ENCODE measurements at places on chromosomes 11 and 22.

GRCh38 chr11:73178681-73179080 lies 36.6 kb upstream of the FCHSD2 start:
- DNase-seq: no peak

DNA sequence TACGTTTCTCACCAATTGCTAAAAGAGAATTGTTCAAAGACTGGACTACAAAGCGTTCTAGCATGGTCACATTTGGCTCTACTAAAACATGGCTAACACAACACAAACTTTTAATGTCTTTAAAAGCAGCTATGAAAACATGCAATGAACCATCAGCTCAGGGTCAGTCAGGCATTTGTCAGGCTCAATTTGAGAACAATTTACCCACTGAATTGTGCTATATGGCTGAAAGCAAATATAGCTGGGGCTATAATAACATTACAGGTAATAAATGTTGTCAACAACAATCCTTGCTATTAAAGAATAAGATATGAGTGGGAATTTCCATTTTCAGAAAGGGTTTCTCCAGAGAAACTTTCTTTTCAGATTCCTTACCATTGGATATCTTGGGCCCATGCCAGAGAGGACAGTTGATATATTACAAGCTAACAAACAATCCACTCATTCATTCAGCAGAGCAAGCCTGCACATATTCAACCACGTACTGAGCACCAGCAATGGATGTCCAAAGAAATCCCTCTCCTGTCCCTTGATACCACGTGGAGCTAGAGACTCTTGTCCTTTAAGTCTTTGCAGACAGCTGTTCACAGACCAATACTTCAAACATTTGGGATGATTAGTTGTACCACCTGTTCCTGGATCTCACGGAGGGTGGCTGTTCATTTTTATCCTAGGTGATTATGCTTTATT lies 82.5 kb upstream of the DDI1 start:
- DNase-seq: peak; percentile 59

DNA sequence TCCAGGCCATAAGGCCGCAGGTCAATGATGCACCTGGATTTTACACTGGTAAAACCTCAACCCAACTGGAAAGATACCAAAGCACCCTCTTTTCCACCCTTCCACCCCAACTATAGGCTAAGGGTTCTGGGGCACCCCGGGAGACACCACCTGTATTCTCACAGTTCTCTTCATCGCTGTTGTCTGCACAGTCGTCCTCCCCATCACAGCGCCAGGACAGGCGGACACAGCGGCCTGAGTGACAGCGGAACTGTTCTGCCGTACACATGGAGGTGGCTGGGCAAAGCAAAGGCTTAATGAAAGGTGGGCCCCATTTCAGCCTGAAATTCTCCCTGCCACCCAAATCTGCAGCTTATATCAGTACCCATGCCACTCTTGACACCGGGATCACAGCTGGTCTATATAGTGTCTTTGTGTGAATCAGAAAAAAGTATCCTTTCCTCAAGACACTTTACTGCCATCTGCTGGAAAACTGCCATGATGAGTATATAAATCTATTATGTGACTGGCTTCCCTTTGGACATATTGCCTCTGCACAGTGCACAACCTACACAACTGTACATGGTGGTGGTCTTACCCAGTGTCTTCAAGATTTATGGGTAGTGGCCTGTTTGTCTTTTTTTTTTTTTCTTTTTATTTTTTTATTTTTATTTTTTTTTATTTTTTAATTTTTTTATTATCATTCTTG lies 21.5 kb downstream of the LRP4 start:
- no peak for DNase-seq

DNA sequence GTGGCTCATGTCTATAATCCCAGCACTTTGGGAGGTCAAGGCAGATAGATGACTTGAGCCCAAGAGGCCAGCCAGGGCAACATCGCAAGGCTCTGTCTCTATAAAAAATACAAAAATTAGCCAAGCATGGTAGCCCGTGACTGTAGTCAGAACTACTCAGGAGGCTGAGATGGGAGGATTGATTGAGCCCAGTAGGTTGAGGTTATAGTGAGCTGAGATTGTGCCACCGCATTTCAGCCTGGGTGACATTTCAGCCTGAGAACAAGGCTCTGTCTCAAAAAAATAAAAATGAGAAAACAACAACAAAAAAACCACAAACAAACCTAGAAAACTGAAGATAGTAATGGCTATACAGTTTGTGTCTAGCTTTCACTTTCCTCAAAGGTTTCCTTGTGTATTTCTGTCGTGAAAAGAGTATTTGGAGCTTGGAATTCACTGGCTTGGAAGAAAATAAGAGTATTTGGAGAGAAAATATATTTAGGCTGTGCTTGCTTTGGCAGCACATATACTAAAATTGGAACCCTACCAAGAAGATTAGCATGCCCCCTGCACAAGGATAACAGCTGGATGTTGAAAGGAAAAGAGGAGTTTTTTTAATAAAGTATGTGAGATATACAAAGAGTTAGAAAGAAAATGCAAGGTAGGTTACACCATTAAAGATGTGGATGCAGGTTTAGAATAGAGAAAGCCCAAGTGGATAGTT lies 3.9 kb upstream of the BIRC3 start:
- no peak for DNase-seq

DNA sequence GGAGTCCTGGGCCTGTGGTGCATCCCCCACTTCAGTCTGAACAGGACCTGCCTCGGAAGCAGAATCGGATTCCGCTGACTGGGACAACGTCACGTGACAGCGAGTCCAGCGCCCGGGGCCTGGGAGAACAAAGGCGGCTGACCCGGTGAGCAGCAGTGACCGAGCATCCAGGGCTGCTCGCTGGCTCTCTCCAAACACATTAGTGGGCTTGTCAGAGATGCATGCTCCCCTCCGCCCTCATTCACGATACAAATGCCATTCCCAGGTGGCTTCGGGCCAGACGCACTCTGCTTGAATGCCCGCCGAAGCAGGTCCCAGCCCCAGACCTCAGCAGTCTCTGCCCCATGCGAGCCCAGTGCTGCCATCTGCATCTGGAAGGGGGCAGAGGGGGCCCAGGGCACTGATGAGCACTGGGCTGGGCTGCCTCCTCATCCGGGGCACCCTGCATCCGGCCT lies 91.0 kb downstream of the WNT7B start:
- peak; percentile 46 for DNase-seq

DNA sequence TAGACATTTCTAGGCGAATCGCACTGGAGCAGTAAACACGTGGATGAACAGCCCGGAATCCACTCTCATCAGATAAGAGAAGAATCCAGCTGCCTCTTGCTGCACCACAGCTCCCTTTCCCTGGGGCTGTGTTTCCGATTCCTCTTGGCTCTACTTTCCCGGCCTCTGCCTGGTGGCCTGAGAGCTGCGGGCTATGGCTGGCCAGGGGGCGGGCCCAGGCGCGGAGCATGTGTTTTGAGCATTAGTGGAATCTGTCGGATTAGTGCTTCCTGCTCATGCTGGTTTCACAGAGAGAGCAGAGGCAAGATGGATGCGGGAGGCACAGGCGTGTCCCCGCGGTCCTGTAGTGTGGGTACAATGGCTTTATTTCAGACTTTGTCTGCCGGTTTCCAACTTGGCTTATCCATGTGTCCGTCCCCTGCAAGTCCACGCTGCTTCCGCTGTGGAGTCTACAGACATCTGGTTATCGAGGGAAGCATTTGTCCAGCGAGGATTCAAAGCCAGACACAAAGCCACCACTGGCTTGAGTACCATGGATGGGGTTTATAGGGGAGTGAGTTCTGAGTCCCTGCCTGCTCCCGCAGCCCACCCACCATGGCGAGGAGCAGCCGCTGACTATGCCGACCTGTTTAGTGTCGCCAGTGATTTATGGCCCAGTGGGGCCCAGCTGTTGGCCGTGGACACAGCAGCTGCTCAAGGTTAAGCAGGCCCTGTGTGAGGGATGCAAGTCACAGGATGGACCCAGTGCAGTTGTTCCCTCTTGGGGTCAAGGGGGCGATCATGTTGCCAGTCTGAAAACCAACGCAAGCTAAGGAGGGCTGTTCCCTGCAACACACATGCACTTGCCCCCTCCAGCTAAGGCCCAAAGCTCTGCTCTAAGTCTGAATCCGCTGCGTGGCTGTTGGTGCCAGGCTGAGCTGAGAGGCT lies 43.3 kb upstream of the EP300 start:
- DNase-seq: peak; percentile 90

DNA sequence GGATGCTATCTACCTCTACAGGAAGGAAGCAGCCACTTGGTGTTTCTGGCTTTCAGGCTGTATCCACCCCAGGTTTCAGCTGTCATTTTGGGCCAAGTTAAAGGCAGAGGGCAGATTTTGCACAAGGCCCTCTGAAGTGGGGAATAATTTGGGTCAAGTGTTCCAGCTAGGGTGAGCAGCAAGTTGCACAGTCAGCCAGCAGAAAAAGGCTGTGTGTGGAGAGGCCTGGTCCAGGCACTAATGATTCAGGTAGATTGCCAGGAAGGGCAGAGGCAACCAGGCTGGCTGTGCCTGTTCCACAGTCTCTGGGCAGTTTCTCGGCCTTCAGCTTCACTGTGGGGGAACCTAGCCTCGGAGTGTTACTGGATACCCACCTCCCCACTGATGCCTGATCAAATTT lies 8.6 kb upstream of the ELF5 start:
- DNase-seq: no peak

GRCh38 chr11:5252192-5252918 lies 2.2 kb downstream of the HBG2 start:
- no peak for DNase-seq

GRCh38 chr11:92702805-92703448 lies 266.5 kb upstream of the MTNR1B start:
- no peak for DNase-seq

- no peak for DNase-seq
Measured at GRCh38 chr22:26556904-26557303, 33.0 kb downstream of the TPST2 start.

- no peak for DNase-seq
Measured at GRCh38 chr22:43733138-43733537, 79.0 kb downstream of the EFCAB6 start.

GRCh38 chr22:41683616-41684015 lies 5.1 kb downstream of the SNU13 start:
- no peak for DNase-seq

All from kidney (tissue), 22 donors.